ENCODE measurements at places on chromosomes 2 and 18.

GRCh38 chr2:7031547-7032245 lies 114.5 kb downstream of the RNF144A start:
- no peak for DNase-seq

GRCh38 chr2:106195981-106196380 lies 1.9 kb upstream of the UXS1 start:
- DNase-seq, result no peak

- DNase-seq, result no peak
Measured at GRCh38 chr2:219155054-219155644, 5.5 kb downstream of the NHEJ1 start.

- no peak for DNase-seq
Measured at GRCh38 chr2:164841719-164842623, at the start of gene COBLL1. TSS of gene COBLL1 (minus strand) at chr2:164841823. CDS start at chr2:164841196, 627 bp downstream.

DNA sequence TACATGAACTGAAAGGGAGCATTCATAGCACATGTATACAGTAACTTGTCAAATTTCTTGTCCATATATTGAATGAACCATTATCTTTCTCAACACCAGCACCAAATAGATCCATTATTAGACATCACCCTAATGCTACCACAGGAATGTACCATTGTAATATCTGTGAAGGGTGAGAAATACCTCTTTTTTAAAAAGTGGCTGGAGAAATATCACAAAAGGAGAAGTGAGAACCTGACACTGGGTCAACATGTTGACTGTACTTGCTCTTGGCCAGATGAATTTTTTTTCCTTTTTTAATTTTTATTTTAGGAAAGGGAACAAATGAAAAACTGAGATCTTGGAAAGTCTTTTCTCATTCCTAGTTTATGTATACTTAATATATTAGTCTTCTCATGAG lies 63.5 kb downstream of the CAVIN2 start:
- DNase-seq, result no peak

Measured in stimulated activated CD8-positive, alpha-beta memory T cell treated with anti-CD3 and anti-CD28 coated beads, Interleukin-4, amount 100 ng/mL, for 4 hours (primary cell).